ENCODE measurements at places on chromosomes 2 and 18. TPM values are rescaled to one million over a fixed set of nuclear protein-coding genes. Genes with fewer than 3 reads are reported as not detected.

- H3K4me3 ChIP-seq = no peak overlapping the region
- H3K4me1 ChIP-seq = peaks cover 12% of the 10 kb centered on the region
- no peaks in the 10 kb centered on the region for H3K36me3 ChIP-seq
- peak; percentile 10 for DNase-seq
- no peaks in the 10 kb centered on the region for H3K27me3 ChIP-seq
- no peak overlapping the region for H3K27ac ChIP-seq
Measured at GRCh38 chr2:241841181-241842066, 17.3 kb downstream of the PDCD1 start.

GRCh38 chr2:55175254-55176093 lies 56.6 kb downstream of the CLHC1 start:
- no peak overlapping the region for H3K4me3 ChIP-seq
- H3K27ac ChIP-seq = no peak overlapping the region
- DNase-seq = no peak
- H3K4me1 ChIP-seq = no peaks in the 10 kb centered on the region
- H3K36me3 ChIP-seq = no peaks in the 10 kb centered on the region

The PPP1CB gene
- 175 TPM for total RNA-seq

DNA sequence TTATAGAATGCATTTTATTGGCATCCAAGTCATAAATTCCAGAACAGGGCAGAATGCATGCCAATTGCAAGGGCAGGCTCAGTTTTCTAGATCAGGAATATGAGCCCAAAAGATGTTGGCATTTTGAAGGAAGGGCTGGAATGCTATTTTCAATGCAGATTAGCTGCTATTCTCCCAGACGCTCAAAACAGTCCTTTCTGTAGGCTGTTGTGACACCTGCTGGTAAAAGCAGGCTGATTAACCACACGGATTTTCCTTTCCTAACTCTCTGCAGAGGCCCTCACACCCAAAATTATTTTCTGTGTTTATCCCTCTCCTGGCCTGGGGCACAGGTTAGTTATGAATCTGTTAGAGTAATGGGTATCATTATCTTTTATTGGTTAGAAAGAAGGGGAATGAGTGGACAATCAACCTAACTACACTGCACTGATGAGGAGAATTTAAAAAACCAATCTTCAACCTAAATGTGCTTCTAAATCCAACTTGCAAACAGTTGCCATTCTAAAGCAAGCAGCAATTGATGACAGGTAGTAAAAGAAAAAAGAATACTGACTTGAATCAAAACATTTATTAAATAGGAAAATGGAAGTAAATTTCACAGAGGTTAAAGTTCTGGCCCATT lies 94.0 kb downstream of the PLA2R1 start:
- H3K4me1 ChIP-seq = no peaks in the 10 kb centered on the region
- H3K27ac ChIP-seq = no peak overlapping the region
- H3K36me3 ChIP-seq = no peaks in the 10 kb centered on the region
- H3K4me3 ChIP-seq = no peak overlapping the region
- peak; percentile 38 for DNase-seq

- H3K27ac ChIP-seq = no peak overlapping the region
- H3K27me3 ChIP-seq = no peaks in the 10 kb centered on the region
- H3K4me1 ChIP-seq = no peaks in the 10 kb centered on the region
- H3K36me3 ChIP-seq = no peaks in the 10 kb centered on the region
Measured at GRCh38 chr2:142714600-142714999, 162.9 kb upstream of the KYNU start.

The EN1 gene
- total RNA-seq = 0.71 TPM

GRCh38 chr2:220586980-220587530 lies 959.6 kb downstream of the SLC4A3 start:
- H3K4me3 ChIP-seq = no peak overlapping the region
- no peak overlapping the region for H3K27ac ChIP-seq
- no peaks in the 10 kb centered on the region for H3K4me1 ChIP-seq
- no peaks in the 10 kb centered on the region for H3K27me3 ChIP-seq
- no peaks in the 10 kb centered on the region for H3K36me3 ChIP-seq

DNA sequence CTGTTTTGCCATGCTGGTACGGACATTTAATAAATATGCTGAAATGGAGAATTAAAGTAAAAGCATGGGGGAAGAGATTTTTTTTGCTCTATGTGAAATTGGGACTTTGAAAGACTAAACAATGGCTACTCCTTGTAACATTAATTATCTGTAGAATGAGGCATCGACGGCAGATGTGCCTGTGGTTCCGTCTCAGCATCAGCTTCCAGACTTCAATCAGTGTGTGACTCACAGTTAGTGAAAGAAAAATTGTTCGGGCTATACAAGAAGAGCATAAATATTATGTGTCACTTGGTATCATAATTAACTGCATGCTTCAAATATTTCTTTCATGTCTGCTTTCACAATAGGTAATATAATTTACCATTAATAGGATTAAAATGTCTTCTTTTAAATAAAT lies 117.0 kb upstream of the SMIM21 start:
- no peak for DNase-seq
- no peaks in the 10 kb centered on the region for H3K36me3 ChIP-seq
- H3K4me3 ChIP-seq = no peak overlapping the region
- no peaks in the 10 kb centered on the region for H3K27me3 ChIP-seq
- H3K4me1 ChIP-seq = no peaks in the 10 kb centered on the region

GRCh38 chr2:27071277-27071989 lies at the start of gene OST4:
OST4 (minus strand) TSS chr2:27071654.
- H3K27me3 ChIP-seq = no peaks in the 10 kb centered on the region
- no peaks in the 10 kb centered on the region for H3K36me3 ChIP-seq
- peaks cover 53% of the 10 kb centered on the region for H3K4me1 ChIP-seq
- peak within 1 kb of the TSS; percentile 94 for H3K27ac ChIP-seq

DNA sequence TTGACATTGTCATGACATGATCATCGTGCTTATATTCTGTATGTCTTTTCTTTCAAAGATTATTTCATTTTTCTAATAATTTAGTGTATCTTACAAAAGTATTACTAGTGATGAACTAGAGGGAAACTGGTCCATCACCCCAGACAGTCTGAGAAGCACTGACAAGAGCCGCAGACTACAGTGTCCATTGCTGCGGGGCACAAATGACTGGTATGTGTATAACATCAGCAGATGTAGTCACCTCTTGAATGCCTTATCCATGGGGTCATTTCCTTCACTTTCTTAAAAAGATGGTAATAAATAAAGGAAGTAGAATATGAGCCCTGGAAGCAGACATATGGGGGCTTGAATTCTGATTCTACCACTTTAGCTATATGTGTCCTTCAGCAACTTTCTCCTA lies 29.6 kb downstream of the NEMP2 start:
- H3K4me1 ChIP-seq = no peaks in the 10 kb centered on the region
- no peak overlapping the region for H3K27ac ChIP-seq
- no peaks in the 10 kb centered on the region for H3K27me3 ChIP-seq
- DNase-seq = no peak

- no peaks in the 10 kb centered on the region for H3K4me1 ChIP-seq
- DNase-seq = no peak
- H3K4me3 ChIP-seq = no peak overlapping the region
- H3K36me3 ChIP-seq = no peaks in the 10 kb centered on the region
- no peaks in the 10 kb centered on the region for H3K27me3 ChIP-seq
- no peak overlapping the region for H3K27ac ChIP-seq
Measured at GRCh38 chr2:160621748-160622147, 128.1 kb upstream of the RBMS1 start.

- peaks cover 7% of the 10 kb centered on the region for H3K4me1 ChIP-seq
- DNase-seq = no peak
- H3K36me3 ChIP-seq = no peaks in the 10 kb centered on the region
- H3K4me3 ChIP-seq = no peak overlapping the region
- H3K27ac ChIP-seq = no peak overlapping the region
Measured at GRCh38 chr2:18903750-18904149, 314.4 kb upstream of the NT5C1B start.

DNA sequence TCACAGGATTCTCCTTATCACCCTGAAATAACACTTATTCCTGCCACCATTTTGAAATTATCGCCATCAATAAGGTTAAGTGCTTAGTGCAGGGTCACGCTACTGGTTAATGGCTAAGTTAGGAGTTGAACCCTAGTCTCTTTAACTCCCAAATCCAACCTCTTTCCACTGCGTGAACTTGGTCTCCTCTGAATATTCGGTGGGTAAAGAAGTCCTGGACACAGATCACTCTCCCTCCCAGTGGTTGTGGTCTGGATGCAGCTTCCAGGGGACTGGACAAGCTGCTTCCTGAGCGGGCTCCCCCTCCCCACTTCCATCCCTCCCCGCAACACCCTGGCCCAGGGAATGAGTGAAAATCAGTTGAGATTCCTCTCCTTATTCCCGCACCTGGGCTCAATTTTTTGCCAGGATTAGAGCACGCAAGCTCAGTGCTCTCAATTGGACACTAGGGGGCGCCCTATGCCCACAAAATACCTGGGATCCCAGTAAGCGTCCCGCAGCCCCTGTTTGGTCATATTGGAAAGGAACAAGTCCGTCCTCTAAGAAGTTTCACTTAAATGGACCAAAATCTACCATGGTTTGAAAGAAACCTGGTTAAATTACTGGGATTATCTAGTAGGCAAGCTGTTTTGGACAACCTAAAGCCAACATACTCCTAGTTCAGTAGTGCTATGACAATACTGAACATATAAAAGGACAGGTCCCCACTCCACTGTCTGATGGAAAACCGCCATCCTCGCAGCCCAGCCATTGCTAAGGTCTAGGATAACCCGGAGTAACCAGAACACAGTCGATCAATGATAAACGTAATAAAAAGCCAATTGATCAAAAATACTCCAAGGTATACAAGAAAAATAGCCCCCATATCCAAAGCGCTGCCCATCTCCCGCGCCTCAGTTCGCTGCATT lies 40.4 kb downstream of the DHRS9 start:
- no peaks in the 10 kb centered on the region for H3K36me3 ChIP-seq
- no peak overlapping the region for H3K4me3 ChIP-seq
- DNase-seq = peak; percentile 89
- H3K27ac ChIP-seq = no peak overlapping the region

DNA sequence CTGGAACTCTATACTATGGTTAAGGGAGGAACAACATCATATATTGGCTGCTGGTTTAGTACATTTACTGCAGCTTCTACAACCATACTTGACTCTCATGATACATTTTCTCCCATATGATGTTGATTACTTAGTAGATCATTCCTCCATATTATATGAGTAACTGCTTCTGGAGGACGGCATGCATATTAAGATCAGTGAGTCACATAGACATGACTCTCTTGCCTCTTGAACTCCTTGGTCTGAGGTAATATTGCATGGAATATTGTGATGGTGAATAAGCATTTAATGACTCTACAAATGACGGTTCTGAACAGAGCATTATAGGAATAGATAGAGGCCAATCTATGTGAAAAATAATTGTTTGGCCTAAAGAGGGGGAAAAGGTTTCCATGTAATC lies 418.8 kb upstream of the SPHKAP start:
- no peaks in the 10 kb centered on the region for H3K4me1 ChIP-seq
- no peak overlapping the region for H3K27ac ChIP-seq
- no peaks in the 10 kb centered on the region for H3K27me3 ChIP-seq

GRCh38 chr2:106982350-106982749 lies 96.4 kb upstream of the ST6GAL2 start:
- no peak overlapping the region for H3K4me3 ChIP-seq
- H3K27me3 ChIP-seq = no peaks in the 10 kb centered on the region
- no peaks in the 10 kb centered on the region for H3K4me1 ChIP-seq
- no peak overlapping the region for H3K27ac ChIP-seq

The ASPRV1 gene
- total RNA-seq = 8.2 TPM

DNA sequence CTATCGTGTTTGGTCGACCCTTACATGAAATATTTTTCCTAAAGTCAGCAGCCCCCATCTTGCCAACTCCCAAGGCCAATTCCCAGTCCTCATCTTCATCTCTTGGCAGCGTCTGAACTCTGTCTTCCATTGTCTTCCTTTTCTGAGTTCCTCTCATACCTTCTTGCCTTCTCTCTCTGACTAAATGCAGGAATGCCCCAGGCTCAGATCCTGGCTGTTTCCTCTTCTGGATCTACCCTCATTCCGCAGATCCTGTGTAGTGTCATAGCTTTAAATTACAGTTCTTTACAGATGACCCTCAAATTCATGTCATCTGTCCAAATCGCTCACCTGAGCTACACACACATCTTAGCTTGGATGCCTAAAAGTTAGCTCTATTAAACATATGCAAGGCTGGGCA lies 94.7 kb downstream of the MMADHC start:
- no peaks in the 10 kb centered on the region for H3K36me3 ChIP-seq
- no peaks in the 10 kb centered on the region for H3K27me3 ChIP-seq
- no peak overlapping the region for H3K4me3 ChIP-seq

Measured in testis (tissue), 5 donors.